ENCODE measurements at places on chromosomes 3 and 15.

- no peak for DNase-seq
These were observed 41.9 kb downstream of the SLC6A20 start for GRCh38 chr3:45754461-45754860.

DNA sequence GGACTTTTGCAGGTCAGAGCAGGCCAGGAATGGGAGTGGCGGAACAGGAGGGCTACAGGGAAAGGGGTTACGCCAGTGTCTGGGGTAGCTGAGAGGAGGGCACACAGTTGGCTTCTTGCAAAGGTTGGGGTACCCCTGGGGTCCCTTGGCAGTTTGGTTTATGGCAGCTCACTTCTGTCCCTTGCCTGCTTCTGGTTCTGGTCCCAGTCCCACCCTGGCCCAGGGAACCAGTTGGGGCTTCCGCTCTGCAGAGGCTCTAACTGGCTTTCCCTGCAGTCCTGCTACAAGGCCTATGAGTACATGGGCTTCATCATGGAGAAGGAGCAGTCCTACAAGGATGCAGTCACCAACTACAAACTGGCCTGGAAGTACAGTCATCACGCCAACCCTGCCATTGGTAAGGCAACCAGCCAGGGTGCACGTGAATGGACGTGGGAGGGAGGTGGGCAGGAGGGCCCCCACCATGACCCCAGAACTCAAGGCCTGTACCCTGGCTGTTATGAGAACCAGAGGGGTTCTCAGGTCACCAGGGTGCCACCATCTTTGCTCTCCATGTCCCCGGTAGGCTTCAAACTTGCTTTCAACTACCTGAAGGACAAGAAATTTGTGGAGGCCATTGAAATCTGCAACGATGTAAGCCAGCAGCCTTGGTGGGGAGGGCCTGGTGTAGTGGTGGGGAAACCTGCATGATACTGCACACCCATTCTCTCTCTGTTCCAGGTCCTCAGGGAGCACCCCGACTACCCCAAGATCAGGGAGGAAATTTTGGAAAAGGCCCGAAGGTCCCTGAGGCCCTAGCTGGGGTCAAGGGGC, 15.2 kb downstream of the CSRNP1 start:
- no peak for DNase-seq

DNA sequence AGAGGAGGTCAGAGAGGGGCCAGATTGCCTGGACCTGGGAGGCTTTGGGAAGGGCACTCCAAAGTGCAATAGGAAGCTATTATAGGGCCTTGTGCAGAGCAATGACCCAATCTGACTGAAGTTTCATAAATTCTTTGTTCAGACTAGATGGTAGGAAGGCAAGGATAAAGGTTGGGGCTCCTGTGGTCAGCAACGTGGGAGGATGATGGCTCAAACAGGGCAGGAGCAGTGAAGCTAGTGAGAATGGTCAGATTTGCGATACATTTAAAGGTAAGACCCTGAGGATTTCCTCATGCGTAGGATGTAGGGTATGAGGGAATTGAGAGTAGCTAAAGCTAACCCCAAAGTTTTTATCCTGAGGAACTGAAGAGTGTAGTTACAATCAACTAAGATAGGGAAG, 139.0 kb downstream of the USP13 start:
- DNase-seq: no peak

- DNase-seq: no peak
These were observed 7.2 kb upstream of the TIMP4 start for GRCh38 chr3:12165909-12166308.

- DNase-seq: no peak
These were observed 27.9 kb downstream of the LNP1 start for GRCh38 chr3:100429187-100429716.

DNA sequence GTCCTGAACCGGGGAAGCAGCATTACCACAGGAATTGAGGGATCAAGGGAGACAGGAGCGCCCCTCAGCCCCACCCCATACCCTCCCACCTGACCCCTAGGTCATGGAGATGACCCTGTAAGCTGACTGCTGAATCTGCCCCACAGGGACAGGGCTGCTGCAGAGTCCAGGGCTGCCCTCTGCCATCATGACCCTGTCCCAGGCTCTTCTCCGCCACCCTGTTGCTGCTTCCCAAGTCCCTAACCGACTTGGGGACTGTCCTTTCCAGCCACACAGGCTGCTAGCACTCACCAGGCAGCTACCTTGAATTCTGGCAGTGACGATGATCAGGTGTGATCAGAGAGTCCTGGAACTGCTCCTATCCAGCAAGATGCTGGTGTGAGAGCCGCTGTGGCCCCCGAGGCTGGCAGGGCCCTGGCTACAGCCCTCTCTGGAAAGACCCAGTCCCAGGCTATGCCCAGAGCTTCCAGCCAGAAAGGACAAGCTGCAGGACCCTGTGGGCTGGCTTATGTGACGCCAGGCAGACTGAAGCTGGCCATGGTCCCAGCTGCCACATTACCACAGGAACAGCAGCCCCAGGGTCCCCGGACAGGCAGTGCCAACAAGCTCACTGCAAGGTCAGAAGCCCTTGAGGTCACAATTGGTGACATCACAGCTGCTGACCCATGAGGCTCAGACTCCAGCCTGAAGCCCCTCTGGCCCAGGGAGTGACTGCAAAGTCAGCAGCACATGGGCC, at the start of gene C3orf22:
Gene C3orf22 (minus strand): TSS at position 597 of the 736 bp plus-strand sequence. CDS start 5,542 bp downstream, outside the sequence.
- DNase-seq: no peak

GRCh38 chr15:67130673-67131601, 65.5 kb downstream of the SMAD3 start:
- no peak for DNase-seq

DNA sequence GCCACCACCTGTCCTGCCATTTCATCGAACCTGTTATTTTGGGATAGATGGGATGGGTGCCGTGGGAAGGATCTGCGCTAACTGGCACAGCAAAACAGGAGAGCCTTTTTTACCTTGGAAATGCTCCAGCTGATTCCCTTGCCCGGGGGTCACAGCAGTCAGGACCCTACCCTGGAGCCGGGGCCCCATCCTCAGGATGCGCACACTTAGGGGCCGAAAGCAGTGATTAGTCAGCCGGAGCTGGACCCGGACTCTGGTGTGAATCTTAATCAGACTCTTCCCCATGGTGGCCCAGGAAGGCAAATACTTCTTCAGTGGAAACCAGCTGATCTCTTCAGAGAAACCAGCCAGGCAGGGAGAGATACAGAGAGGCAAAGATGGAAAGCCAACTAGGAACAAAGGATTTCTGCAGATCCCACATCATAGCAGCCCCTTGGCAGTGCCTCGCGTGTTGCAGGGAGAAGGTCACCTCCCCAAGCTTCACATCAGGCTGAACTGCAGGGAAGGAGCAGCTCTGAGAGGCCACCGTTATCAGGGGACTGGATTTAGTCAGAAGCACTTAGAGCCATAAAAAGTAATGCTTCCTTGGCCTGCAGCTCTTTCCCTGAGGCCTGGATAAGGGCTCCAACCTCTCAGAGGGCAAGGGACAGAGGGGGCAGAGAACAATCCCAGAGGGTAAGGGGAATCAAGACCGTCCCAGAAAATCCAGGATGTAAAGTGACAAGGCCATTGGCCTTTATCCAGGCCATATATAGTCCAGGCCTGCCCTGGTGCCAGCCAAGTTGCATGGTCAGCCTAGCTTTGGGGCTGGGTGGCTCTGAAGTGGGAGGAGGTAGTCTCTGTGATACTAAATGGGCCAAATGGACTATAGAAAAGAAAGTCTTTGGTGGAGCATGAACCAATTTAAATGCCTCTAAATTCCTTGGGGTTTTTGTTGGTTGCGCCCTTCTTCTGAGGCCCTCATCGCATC, 52.9 kb downstream of the WDR76 start:
- no peak for DNase-seq

- DNase-seq: no peak
These were observed 2.0 kb downstream of the MST1R start for GRCh38 chr3:49901366-49902339.

DNA sequence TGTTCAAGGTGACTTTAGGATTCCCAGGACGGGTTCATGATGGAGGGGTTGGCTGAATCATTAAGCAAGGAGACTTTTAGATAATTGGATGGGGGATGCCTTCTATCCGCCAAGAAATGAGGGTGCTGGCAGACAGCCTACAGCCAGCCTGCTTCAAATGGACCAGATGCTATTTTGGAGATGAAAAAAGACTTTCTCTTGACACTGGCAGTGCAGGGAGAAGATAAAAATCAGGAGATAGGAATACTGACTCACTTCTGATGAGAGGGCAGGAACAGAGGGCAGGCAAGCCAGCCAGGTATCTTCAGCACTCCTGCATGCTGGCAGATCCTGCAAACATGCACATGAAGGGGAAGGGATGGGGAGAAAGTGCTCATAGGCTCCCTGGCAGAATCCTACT, 7.7 kb upstream of the SYN2 start:
- DNase-seq: no peak

DNA sequence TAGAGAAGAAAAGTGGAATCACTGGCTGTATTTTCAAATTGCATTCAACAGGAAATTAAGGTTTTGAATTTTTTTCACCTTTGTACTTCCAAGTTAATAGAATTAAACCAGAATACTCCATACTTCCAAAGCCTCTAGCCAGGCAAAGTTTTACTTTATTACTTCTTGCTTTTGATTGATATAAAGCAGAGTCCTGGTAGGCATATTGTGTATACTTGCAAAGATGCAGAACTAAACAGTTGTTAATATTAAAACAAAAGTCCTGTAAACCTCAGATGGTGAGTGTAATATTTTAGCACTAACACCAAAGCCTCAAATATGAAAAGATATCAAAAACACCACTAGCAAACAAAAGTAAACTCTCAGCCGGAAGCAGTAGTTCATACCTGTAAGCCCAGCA, 107.2 kb upstream of the C2CD4B start:
- DNase-seq: no peak

GRCh38 chr3:135447483-135447882, 518.0 kb upstream of the PPP2R3A start:
- DNase-seq: no peak

GRCh38 chr3:183487896-183488295, 59.5 kb upstream of the MCF2L2 start:
- no peak for DNase-seq

GRCh38 chr15:25803541-25803940, 59.6 kb downstream of the ATP10A start:
- DNase-seq: no peak

DNA sequence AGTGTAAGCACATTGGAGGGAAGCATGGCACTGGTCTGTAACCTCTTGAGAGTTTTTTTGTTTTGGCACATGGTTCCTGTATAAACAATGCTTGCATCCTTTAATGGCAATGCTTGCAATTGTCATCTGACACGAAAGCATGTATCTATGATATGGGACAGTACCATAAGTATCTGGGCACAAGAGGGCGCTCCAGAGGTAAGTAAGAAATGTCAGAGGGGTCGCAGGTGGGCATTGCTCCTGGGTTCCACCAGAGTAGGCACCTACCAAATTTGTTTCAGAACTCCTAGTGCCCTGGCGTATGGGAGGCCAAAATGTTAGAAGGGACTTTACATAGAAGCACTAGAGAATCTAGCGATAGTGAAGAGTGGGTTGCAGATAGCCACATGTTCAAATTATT, 58.7 kb upstream of the BCHE start:
- DNase-seq: no peak

GRCh38 chr3:45906681-45907407, 20.5 kb downstream of the CCR9 start:
- DNase-seq: peak; percentile 24

GRCh38 chr3:186115239-186115996, 6.5 kb upstream of the ETV5 start:
- DNase-seq: no peak

- no peak for DNase-seq
These were observed 6.6 kb downstream of the TM6SF1 start for GRCh38 chr15:83113881-83114674.

GRCh38 chr15:82646250-82647044, 716 bp downstream of the CPEB1 start:
- no peak for DNase-seq

GRCh38 chr3:151225040-151225975, 22.3 kb upstream of the GPR171 start:
- no peak for DNase-seq

DNA sequence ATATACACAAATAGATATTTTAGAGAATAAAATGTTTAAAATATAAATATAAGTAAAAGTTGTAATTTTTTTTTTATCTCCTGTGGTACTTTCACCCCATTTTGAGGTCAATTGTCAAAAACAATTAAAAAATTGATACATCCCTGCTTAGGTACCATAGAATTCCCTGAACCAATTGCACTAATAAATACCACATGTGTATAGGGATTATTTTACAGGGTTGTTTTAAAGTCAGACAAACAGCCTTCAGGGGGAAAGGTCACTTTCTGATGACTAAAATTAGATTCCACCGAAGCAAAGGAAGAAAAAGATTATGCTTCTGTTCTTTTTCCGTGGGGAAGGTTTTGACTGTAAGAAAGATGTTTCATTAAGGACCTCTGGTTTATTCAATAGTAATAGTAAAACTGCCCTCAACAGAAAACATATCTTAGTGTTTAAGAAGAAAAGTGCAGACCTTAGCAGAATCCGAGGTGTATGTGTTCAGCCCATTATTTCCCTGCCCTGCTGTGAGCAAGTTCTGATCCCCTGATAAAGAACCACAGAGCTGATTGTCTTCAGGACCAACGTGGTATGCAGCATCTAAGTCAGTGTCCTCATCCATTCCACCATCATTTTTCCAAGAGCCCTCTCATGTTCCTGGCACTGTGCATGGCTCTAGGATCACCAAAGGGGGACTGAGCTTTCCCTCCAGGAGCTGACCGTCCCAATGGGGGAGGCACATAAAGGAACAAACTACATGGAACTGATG, 132.9 kb upstream of the IL12A start:
- DNase-seq: no peak

GRCh38 chr3:174072675-174073074, 675.1 kb downstream of the NLGN1 start:
- DNase-seq: no peak

- no peak for DNase-seq
These were observed 51.8 kb upstream of the FURIN start for GRCh38 chr15:90816401-90817116.

GRCh38 chr3:140097874-140098635, 163.1 kb downstream of the CLSTN2 start:
- no peak for DNase-seq

DNA sequence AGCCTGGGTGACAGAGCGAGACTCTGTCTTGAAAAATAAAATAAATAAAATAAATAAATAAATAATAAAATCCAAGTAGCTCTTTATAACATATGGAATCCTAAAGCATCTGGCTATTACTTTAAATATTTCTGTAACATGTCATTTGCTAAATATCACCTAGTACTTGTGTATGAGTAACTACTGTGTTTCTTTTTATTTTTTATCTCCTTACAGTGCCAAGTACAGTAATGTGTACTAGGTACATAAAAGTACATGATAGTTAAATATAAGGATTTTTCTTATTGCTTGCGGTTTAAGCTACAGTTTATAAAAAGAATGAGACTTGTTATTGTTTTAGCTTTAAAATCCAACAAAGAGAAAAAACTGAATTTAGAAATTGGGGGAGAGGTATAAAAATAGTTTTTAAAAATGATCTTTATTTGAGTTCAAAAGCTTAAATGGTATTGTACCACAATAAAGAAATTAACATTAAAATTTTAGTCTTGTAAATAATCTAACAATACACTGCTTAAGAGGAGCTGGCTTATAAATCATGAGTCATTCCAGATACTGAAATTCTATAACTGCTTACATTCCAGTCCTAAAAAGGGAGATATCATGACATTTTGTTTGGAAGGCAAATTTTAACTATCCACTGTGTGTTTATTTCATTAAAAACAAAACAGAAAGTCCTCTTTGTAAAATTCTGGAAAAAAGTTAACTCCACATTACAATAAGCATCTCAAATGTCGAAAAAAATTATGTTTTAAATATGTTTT, 73.1 kb downstream of the FGF7 start:
- DNase-seq: no peak

Measured in GM04504 (cell line).